ENCODE measurements at places on chromosomes 4 and X. TPM values are rescaled to one million over a fixed set of nuclear protein-coding genes. Genes with fewer than 3 reads are reported as not detected.
A peak's percentile ranks its signal among the peaks of the same experiment; 100 is the strongest.

- no peak overlapping the region for H3K27ac ChIP-seq
- H3K4me3 ChIP-seq = no peak overlapping the region
- DNase-seq = no peak
- no peaks in the 10 kb centered on the region for H3K36me3 ChIP-seq
- no peaks in the 10 kb centered on the region for H3K27me3 ChIP-seq
- no peaks in the 10 kb centered on the region for H3K4me1 ChIP-seq
Measured at GRCh38 chr4:155984106-155984797, 30.6 kb upstream of the CTSO start.

- H3K4me1 ChIP-seq = no peaks in the 10 kb centered on the region
- H3K36me3 ChIP-seq = no peaks in the 10 kb centered on the region
- no peak for DNase-seq
- peaks cover 6% of the 10 kb centered on the region for H3K27me3 ChIP-seq
Measured at GRCh38 chr4:177128306-177128705, 181.4 kb upstream of the NEIL3 start.

DNA sequence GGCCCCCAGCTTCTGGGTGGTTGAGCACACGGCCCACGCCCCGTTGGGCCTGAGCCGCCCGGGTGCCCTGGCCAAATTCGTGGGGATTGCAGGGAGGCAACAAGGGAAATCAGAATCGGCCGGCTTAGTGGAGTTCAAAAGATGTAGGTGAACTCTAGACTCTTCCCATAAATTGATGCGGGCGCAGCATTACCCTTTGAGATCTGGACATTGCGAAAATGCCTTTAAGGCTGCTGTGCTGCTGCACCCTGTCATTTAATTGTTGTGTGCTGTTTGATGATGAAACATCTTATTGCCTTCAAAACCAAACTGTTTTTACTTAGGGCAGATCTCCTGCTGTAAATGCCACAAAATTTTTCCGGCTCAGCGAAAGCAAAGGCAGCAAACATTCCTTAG, 409 bp upstream of the MPP1 start:
- H3K4me3 ChIP-seq = peak overlapping the region; percentile 81
- no peaks in the 10 kb centered on the region for H3K36me3 ChIP-seq
- peak overlapping the region; percentile 64 for H3K27ac ChIP-seq
- DNase-seq = no peak

POU3F4 gene
- not detected for total RNA-seq
